Aorta (tissue), 5 donors: ENCODE measurements at places on chromosomes 2 and 18. TPM values are rescaled to one million over a fixed set of nuclear protein-coding genes. Genes with fewer than 3 reads are reported as not detected.

The KYNU gene
- total RNA-seq: 13.5 TPM

The CD8A gene
- total RNA-seq: 2.9 TPM

DNA sequence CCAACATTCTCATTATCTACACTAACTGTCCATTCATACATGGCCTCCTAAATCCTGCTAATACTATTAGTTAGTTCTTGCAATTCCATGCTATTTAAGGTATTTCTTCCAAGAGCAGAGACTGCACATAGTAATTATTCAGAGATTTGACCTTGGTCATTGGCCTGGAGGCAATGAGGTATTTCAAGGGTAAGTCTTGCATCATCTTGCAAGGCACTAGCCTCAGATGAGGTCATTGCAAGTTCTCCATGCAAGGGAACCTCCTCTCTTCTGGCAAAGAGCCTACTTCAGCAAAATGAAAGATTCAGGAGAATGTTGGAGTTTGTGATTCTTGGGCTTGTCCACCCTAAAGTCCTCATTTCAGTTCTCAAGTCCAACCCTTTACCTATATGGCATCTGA lies 48.5 kb upstream of the IKZF2 start:
- peaks cover 7% of the 10 kb centered on the region for H3K4me1 ChIP-seq
- no peak for DNase-seq
- no peaks in the 10 kb centered on the region for H3K36me3 ChIP-seq
- H3K4me3 ChIP-seq: no peak overlapping the region
- H3K27ac ChIP-seq: no peak overlapping the region

- H3K27ac ChIP-seq: no peak overlapping the region
- DNase-seq: no peak
- H3K4me1 ChIP-seq: no peaks in the 10 kb centered on the region
- H3K27me3 ChIP-seq: no peaks in the 10 kb centered on the region
- H3K4me3 ChIP-seq: no peak overlapping the region
- H3K36me3 ChIP-seq: no peaks in the 10 kb centered on the region
These were observed 34.6 kb upstream of the PAX3 start for GRCh38 chr2:222333397-222333796.

GRCh38 chr2:175633227-175633626 lies 368.8 kb downstream of the LNPK start:
- no peaks in the 10 kb centered on the region for H3K4me1 ChIP-seq
- DNase-seq: no peak

GRCh38 chr2:52054824-52055223 lies 1022.9 kb upstream of the NRXN1 start:
- H3K4me1 ChIP-seq: no peaks in the 10 kb centered on the region
- H3K27ac ChIP-seq: no peak overlapping the region
- no peaks in the 10 kb centered on the region for H3K36me3 ChIP-seq
- no peaks in the 10 kb centered on the region for H3K27me3 ChIP-seq
- no peak overlapping the region for H3K4me3 ChIP-seq

GRCh38 chr18:39184176-39184575 lies 1618.6 kb upstream of the CELF4 start:
- no peak for DNase-seq
- no peaks in the 10 kb centered on the region for H3K27me3 ChIP-seq
- H3K27ac ChIP-seq: no peak overlapping the region
- no peaks in the 10 kb centered on the region for H3K4me1 ChIP-seq

DNA sequence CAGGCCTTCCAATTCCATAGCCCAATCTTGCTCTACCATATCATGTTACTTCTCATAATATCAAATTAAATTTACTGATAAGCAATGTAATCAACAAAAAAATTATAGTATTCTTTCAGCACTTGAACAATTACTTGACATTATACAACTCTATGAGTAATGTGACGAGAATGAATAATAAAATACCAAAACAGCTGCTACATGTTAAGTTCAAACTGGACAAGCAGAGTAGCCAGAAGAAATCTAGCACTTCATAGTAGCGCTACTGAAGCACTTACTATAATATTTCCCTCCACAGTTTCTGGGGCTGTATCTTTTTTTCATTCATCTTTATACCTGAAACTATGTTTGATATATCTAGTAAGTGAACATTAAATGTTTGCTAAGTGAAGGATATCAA lies 14.9 kb downstream of the PPP3R1 start:
- no peak overlapping the region for H3K27ac ChIP-seq
- H3K4me3 ChIP-seq: no peak overlapping the region
- no peaks in the 10 kb centered on the region for H3K27me3 ChIP-seq
- H3K36me3 ChIP-seq: no peaks in the 10 kb centered on the region

GRCh38 chr2:215712871-215713790 lies 277.3 kb upstream of the FN1 start:
- peak overlapping the region; percentile 54 for H3K27ac ChIP-seq
- no peaks in the 10 kb centered on the region for H3K27me3 ChIP-seq
- H3K4me3 ChIP-seq: no peak overlapping the region
- H3K4me1 ChIP-seq: peaks cover 1% of the 10 kb centered on the region
- no peaks in the 10 kb centered on the region for H3K36me3 ChIP-seq

The RAPH1 gene
- total RNA-seq: 62.0 TPM

The VWA3B gene
- total RNA-seq: 0.36 TPM

DNA sequence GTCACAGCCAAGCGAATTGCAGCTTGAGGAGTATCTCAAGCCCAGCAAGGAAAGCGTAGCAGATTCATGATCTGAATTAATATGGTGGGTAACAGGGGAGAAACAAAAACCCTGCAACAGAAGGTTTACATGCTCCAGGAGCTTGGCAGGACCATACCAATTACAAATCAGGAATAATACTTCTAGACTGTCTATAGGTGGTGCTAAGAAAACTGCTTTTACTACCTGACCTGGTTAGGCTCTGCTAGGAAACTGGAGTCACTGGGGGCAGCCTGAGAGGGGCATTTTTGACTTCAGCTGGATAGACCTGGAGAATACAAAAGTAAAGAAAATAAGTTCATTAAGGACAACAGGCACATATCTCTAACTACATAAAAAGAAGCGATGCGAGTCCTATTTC lies 24.6 kb upstream of the SPOPL start:
- H3K36me3 ChIP-seq: no peaks in the 10 kb centered on the region
- H3K27ac ChIP-seq: no peak overlapping the region
- H3K4me1 ChIP-seq: no peaks in the 10 kb centered on the region
- DNase-seq: no peak
- H3K27me3 ChIP-seq: no peaks in the 10 kb centered on the region

The DLX1 gene
- 0.51 TPM for total RNA-seq

The PLCL1 gene
- total RNA-seq: 14.8 TPM
